ENCODE measurements at places on chromosomes 1 and 21. TPM values are rescaled to one million over a fixed set of nuclear protein-coding genes. Genes with fewer than 3 reads are reported as not detected.

NMNAT1 gene
- 3.4 TPM for total RNA-seq

DNA sequence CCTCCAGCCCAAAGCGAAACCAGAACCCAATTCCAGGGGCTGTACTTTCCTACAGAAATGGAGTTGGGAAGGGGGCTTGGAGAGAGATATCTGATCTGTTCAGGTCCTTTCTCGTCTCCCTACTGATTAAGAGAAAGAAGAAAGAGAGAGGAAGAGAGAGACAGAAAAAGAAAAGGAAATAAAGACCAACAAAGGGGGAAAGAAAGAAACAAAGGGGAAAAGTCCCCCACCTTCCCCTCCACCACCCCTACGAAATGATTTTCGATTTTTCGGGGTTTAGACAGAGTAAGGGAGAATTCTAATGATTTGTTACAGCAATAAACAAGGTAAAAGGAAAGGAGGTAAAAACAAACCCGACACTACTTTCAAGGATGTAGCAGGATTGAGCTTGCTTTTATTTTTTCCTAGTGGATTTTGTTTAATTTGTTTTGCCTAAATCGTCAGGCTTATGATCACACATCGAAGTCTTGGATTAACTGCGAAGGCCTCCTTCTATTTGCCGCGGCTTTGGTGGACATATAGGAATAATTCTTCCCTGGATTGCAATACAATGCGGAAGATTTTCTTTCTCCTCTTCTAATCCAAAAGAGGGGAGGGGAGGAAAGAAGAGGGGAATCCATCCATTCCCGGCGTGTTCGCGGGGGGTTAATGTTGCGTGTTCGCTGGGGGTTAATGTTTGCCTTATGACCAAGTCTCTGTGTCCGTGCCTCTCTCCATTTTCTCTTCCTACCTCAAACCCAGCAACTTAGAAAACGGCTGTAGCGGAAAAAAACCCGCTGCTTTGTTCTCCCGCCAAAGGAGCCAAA lies 1.9 kb downstream of the TAL1 start:
- DNase-seq, result no peak

RRP1 gene
- total RNA-seq, result 23.3 TPM

DNA sequence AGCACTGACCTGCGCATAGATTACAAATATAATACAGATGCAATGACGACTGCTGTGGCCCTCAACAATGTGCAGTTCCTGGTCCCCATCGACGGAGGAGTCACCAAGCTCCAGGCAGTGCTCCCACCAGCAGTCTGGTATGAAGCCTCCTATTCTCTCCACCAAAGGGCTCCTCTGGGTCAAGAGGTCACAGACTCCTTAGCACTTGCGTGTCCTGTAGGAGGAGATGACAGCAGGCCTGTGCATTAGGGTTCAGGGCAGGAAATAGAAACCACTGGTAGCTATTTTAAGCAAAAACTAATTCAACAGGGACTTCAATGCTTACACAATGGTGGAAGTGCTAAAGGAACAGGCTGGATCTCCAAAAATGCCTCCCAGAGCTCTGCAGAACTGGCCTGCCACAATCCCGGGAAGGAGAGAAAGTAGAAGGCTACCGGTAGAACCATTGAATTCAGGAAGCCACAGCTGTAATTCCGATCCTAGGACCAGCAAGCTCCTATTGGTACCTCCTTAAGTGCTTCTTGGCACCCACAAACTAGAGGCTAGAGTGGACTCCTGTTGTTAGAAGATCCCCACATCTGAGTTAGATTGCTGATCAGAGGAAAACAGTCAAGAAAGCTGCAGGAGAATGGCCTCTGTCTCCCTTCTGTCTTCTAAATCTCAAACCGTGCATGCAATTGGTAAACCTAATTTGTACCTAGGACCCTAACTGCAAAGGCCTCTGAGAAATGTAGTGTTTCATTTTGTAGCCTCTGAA lies 12.7 kb upstream of the DYNLT5 start:
- DNase-seq, result no peak
